ENCODE measurements at places on chromosomes 2 and 18.
A peak's percentile ranks its signal among the peaks of the same experiment; 100 is the strongest.

DNA sequence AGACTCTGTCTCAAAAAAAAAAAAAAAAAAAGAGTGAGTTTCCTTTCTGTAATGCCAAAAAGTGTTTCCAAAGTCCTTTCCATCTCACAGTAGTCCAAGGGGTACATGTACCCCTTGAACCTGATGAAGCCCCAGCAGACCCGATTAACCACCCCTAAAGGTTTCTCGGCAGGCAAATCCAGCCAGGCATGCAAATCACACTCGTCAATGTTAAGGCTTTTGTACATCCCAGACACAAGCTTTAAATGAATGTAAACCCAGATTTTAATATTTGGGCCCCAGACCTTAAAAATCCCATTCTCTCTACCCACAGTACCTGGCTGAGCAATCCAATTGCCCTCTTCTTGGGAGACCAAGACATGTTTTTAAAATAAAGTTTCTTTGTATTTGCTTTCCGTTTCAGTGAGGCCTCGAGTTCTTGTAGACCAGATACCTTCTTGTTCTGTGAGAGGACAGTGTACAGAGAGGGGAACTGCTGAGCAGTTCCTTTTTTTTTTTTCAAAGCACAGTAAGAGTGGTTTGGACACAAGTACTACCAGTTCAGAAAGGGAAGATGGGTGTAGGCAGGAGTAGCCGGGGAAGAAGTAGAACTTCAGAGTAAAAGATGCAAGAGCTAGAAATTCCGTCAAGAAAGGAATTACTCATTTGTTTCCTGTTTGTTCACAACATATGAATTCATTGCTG lies at the start of gene NLRC4:
NLRC4 (minus strand) TSS at position 465 of the 684 bp plus-strand sequence. CDS start 8,111 bp downstream, outside the sequence.
- no peak for DNase-seq

GRCh38 chr2:235829726-235830125 lies 335.9 kb downstream of the AGAP1 start:
- no peak for DNase-seq

- DNase-seq: no peak
These were observed 261.4 kb downstream of the MEIS1 start for GRCh38 chr2:66696374-66696773.

DNA sequence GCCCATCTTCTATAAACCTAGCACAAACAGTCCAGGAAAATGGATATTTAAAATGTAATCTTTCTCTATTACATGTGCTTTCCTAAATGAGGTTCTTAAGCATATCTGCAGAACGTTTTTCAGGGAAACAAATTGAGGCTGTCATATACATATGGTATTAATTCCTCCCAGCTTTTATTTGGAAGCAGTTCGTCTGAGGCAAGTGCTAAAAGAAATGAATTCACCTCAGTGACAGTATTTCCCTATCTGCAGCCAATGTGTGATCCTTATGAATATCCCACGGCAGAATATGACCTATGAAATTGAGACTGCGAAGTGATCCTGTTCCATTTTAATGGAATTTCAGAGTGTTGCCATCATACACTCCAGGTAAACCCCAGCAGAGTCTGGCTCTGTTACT lies 7.1 kb downstream of the MYOM1 start:
- DNase-seq: no peak

- no peak for DNase-seq
These were observed 53.2 kb downstream of the FAM168B start for GRCh38 chr2:131039908-131040660.

GRCh38 chr2:109321570-109321969 lies 192.6 kb downstream of the SH3RF3 start:
- DNase-seq: no peak

GRCh38 chr2:105977212-105977611 lies 216.9 kb downstream of the UXS1 start:
- DNase-seq: peak; percentile 85

GRCh38 chr18:47830772-47831171 lies 99.7 kb downstream of the SMAD2 start:
- DNase-seq: no peak

- no peak for DNase-seq
These were observed 266.8 kb downstream of the CELF4 start for GRCh38 chr18:37298816-37299215.

DNA sequence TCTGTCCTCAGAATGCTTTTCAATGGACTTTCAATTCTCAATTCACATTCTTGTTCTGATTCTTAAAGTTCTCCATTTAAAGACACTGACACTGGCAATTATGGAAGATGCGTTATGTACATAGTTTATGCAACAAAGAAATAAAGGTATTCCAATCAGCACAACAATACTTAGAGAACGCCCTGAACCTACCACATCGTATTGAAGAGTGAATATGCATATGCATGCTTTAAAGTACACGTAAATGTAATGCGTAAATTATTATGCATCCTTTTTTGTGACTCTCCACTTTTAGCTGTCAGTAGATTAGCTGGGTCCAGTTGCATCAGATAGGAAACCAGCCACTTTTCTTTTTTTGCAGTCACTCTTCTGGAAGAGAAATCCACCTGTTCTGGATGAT lies 83.5 kb downstream of the RBM43 start:
- no peak for DNase-seq

DNA sequence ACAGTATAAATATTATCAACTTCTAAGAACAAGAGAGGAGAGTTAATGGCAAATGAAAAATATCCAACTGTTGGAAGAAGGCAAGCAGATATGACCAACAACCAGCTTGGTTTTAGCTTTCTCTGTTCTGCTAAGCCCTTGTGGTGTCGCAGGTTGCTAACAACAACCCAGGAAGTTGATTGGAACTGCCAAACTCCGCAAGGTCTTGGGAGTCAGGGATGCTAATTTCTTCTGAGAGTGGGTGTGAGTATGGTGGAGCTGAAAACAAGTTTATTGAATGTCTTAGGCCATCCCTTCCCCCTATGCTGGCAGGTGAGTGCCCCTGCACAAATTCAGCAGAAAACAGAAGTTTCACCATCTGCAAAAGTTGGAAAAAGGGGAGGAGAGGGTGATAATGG lies 17.5 kb downstream of the BZW1 start:
- no peak for DNase-seq

GRCh38 chr18:22459491-22459890 lies 41.8 kb upstream of the CTAGE1 start:
- no peak for DNase-seq

Data from epithelial cell of esophagus (primary cell).